ENCODE measurements at places on chromosomes 16 and 17.

- peak; percentile 25 for DNase-seq
These were observed at the start of gene KCNAB3 for GRCh38 chr17:7929158-7930023. Gene KCNAB3, minus strand, starts transcription at chr17:7929856. Its CDS starts 421 bp downstream, at chr17:7929435.

- no peak for DNase-seq
These were observed 13.8 kb upstream of the TMEM92 start for GRCh38 chr17:50260501-50260911.

- DNase-seq, result no peak
These were observed 235.6 kb upstream of the GSE1 start for GRCh38 chr16:85377388-85378144.

GRCh38 chr17:67328026-67328425 is 38.4 kb downstream of the PSMD12 start:
- DNase-seq, result no peak

- no peak for DNase-seq
These were observed 69.7 kb downstream of the ZFHX3 start for GRCh38 chr16:72978212-72978611.

- DNase-seq, result peak; percentile 62
These were observed 19.7 kb downstream of the TMEM235 start for GRCh38 chr17:78250891-78251772.

- no peak for DNase-seq
These were observed 14.1 kb downstream of the TP53 start for GRCh38 chr17:7673239-7673638.

- DNase-seq, result no peak
These were observed 814 bp upstream of the DYNLL2 start for GRCh38 chr17:58082341-58082869.

GRCh38 chr17:56832446-56832845 is 1.3 kb downstream of the C17orf67 start:
- DNase-seq, result no peak

Measured in NCI-H2081 treated with DMSO at 0.1 percent for 48 hours (cell line).